ENCODE measurements at places on chromosomes 16 and 17. TPM values are rescaled to one million over a fixed set of nuclear protein-coding genes. Genes with fewer than 3 reads are reported as not detected.
A peak's percentile ranks its signal among the peaks of the same experiment; 100 is the strongest.

Gene TK1
- total RNA-seq: 190 TPM

Gene TM4SF5
- 9.9 TPM for total RNA-seq

Gene CD300H
- not detected for total RNA-seq

Gene QPRT
- 176 TPM for total RNA-seq

DNA sequence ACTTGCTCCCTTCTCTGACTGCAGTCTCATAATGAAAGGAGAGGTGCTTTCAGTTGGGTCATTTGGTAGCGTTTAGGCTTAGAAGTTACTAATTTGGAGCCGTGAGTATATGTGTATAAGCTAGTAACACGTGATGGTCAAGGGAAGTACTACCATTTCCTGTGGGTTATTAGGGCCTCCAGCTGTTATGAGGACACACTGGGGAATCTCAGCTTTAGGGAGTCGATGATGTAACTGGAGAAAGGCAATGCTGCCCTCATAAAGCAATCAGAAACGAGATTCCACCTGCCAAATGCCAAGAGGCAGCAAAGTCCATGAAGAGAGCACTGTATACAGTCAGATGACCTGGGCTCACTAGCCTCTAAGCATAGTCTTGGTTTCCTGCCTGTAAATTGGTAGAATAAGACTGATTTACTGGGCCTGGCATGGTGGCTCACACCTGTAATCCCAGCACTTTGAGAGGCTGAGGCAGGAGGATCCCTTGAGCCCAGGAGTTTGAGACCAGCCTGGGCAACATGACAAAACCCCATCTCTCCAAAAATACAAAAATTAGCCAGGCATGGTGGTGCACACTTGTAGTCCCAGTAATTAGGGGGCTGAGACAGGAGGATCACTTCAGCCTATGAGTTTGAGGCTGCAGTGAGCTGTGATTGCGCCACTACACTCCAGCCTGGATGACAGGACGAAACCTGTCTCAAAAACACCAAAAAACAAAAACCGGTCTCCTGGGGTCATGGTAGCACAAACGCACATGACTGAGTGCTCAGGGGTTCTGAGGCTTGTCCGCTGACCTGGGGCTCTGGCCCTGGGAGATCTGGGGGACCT is 53.0 kb downstream of the SF3B3 start:
- no peak for DNase-seq

DNA sequence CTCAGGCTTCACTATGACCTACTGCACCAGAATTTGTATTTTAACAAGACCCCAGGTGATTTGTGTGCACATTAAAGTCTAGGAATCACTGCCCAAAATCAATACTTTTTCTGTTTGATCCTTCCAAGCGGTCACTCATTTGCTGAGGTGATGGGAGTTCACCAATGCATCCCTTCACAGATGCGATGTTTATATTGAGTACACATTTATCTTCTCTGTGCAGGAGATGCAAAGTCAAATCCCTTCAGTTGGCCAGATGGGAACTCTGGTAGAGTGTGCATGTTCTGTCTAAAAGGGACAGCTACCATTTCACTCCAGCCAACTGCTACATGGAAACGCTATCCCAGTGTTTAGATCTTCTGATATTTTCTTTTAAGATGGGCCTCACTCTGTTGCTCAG is 122.6 kb upstream of the HS3ST2 start:
- DNase-seq: no peak

DNA sequence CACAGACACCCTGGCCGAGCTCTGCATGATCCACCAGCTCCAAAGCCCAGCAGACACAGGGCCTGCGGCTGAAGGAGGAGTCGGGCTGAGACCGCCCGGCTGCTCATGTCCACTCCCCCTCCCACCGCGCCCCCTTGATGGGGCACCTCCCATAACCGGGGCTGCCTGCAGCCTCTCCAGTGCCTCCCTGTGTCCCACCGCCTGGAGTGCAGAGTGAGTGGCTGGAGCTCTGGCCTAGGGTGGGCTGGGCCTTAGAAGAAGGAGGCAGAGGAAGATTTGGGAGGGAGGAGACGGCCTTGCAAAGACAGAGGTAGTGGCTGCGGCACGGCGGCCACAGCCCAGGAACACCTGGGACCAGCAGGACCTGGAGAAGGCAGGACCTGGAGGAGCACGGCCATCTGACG is 4.0 kb downstream of the CBFA2T3 start:
- DNase-seq: no peak

DNA sequence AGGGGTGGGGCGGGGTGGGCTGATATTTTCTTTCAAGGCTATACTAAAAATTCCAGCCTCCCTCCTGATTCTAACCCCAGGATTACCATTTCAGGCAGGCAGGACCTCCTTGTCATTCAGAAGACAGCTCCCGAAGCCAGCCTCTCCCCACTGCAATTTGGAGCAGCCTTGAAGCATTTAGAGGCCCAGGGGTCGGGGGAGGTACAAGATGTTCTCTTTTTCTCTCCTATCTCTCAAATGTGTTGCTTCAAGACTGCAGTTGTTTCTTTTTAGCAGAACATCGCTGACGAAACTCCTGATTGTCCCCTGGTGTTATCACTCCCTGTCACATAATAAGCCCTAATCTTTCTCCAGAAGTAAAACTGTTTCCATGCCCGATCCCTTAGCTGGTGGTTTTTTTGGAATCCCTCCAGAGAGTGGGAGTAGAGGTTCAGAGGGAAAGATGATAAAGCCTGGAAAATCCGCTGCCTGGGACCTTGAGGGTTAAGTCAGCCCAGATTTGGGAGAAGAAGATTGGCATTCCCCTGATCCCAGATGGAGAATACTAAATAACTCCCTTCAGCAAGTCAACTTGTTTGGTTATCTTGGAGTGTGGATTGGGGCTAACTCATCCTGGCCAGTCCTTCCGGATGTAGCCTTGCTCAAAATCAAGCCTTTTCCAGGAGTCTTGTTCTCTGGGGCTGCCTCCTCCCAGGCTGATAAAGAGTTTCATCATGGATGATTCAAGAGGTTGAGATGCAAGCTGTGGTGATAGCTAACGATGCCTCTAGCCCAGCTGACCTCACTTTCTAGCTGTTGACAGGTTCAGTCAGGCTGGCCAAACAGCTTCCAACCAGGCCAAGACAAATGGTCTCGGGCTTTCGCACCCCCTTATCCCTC is 71.3 kb downstream of the SOX9 start:
- DNase-seq: no peak

GRCh38 chr16:50547340-50548124 is 664 bp upstream of the NKD1 start:
- peak; percentile 77 for DNase-seq

- DNase-seq: no peak
Measured at GRCh38 chr16:64061621-64062020, 1060.2 kb downstream of the CDH11 start.

DNA sequence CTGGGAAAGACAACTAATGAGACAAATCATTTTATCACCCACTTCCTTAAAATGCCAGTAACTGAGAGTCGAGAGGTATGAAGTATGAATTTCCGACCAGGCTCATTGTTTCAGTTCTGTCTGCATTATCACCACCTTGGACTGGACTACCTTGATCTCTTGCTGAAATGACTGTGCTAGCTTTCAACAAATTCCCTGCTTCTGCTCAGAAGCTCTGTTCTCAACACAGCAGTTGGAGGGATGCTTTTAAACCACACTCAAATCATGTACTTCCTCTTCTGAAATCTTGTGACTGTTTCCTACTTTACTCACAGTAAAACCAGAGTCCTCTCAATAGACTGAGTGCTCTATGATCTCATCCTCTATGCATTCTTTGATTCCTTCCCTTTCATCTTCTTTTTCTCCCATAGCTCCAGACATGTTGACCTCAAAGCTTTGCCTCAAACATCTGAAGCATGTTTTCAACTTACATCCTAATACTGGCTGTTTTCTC is 195.8 kb downstream of the KCNJ2 start:
- no peak for DNase-seq

DNA sequence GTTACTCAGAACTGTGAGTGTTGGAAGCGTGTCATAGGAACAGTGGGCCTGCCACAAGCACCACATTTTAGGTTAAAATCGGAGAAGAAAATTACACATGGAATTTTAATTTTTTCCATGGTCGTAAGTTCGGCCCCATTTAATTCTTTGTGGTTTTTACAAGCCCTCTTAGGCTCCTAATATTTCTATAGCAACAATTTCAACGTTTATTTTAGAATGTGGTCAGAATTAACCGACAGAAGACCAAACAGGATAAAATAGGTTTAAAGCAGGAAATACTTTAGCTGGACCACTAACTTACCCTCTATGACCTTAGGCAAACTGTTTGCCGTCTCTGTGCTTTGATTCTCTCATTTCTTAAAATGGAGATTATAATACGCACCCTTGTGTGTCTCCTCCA is 69.9 kb downstream of the FTO start:
- DNase-seq: no peak

DNA sequence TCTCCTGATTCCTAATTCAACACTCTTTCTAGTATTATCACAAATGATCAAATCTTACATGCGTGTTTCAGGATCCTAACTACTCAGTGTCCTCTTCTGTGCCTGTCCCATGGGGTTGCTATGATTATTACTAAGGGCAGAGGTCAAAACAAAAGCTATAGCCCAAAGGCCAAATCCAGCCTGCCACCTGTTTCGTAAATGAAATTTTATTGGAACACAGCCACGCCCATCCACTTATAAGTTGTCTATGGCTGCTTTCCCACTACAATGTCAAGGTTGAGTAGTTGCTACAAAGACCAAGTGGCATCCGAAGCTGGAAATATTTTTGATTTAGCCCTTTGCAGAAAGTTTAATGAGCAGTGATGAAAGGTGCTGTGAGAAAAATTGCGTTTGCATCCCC is 336.6 kb downstream of the TMEM114 start:
- no peak for DNase-seq

DNA sequence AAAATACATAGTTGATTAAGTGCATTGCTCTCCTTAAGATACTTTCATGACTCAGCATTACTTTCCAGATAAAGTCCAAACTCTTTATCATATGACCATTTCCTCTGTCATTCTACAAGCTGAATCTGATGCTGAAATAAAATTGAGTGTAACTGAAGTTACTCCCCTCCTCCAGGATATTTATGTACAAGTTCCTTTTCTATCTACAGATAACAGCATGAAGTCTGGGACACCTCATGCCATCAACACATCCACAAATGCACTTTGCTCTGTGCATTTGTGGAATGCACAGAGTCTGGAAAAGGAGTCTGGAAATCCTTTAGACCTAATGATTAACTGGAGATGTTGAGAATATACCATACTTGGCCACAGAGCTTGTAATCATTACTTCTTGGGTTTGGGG is 60.5 kb downstream of the ACSM2B start:
- DNase-seq: no peak
